Right forelimb (tissue), 1 donor: ENCODE measurements at places on chromosomes 11 and 22.

- no peak for DNase-seq
These were observed 38.4 kb downstream of the NF2 start for GRCh38 chr22:29641700-29642330.

GRCh38 chr11:133082841-133083488 lies 449.3 kb downstream of the OPCML start:
- DNase-seq, result peak; percentile 83

DNA sequence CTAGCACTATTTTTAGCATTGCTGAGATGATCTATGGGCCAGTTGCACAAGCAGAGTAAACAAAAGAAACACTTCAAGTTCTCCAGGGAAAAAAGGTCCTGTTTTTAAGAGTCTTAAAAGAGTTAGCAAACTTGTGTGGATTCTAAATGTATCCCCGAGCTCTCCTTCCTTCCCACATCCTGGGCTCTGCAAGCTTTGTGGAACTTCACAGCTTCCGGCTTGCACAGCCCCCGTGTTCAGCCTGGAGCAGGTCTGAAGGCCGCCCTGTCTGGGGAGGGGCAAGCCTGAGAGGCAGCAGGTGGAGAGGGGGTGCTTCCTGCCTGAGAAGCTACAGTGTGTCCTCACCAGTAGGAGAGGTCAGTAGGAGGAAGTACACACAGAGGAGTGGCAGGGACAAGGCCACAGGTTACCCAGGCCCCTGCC lies 35.1 kb upstream of the SUSD2 start:
- DNase-seq, result peak; percentile 72

GRCh38 chr22:25119609-25120008 lies 80.0 kb upstream of the CRYBB3 start:
- no peak for DNase-seq

- DNase-seq, result no peak
These were observed 491.8 kb upstream of the TENM4 start for GRCh38 chr11:79932612-79933011.

DNA sequence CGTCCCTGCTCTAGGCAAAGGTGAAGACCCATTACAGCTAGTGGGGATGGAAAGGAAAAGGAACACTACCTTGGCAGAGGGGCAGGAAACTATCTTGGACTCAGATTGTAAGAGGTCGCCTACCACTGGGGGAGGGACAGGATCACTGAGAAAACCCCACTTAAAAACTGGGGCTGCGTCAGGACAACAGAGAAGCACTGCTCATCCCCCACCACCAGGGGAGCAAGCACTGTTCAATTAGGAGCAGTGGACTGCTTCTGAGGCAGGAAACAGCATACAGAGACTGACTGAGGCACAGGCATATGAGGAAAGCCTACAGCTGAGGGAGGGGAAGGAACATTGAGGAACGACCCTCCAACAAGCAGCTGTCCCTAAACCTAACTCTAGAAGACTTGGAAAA lies 20.8 kb upstream of the DLAT start:
- no peak for DNase-seq

DNA sequence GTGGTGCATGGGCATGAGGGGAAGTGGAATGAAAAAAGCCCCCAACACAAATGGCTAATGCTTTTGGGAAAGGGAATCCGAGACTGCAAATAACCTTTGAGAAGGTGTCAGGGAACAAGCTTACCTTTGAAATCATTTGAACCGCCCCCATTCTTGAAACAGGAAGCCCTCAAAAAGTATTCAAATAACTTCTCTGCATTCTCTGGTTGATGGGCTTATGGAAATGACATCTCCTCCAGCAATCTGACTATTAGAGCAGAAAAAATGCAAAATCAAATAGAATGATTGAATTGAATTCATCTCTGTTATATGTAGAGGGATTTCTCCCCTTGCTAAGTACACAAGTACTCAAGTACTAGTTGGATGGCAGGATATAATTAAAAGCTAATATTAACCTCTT lies 409.9 kb downstream of the TMEM135 start:
- DNase-seq, result no peak

GRCh38 chr22:22911327-22912134 lies 23.9 kb downstream of the IGLL5 start:
- no peak for DNase-seq

DNA sequence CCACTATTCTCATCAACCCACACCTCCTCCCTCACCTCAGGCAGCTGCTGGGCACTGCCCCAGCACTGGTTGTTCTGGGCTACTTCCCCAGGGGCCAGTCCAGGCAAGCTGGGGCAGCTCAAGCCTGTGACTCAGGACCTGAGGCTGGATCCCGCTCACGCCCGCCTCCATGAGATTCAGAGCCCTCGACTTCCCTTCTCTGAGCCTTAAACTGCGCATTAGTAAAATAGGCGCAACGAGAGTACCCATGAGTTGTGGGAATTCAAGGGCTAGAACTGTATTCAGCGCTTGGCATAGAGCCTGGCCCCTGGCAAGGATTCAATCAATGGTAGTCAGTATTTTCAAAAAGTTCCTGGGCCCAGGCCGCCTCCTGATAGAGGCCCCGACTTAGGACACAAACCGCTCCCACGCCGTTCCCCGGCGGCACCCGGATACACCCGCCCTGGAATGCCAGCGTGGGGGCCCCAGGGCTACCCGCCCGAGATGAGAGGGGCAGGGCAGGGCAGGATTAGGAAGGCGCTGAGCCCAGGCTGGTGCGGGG lies 723 bp upstream of the CD82 start:
- DNase-seq, result no peak

GRCh38 chr11:96168623-96169022 lies 174.4 kb downstream of the MAML2 start:
- DNase-seq, result no peak

- no peak for DNase-seq
These were observed 2.3 kb upstream of the RAD9A start for GRCh38 chr11:67389477-67389876.

DNA sequence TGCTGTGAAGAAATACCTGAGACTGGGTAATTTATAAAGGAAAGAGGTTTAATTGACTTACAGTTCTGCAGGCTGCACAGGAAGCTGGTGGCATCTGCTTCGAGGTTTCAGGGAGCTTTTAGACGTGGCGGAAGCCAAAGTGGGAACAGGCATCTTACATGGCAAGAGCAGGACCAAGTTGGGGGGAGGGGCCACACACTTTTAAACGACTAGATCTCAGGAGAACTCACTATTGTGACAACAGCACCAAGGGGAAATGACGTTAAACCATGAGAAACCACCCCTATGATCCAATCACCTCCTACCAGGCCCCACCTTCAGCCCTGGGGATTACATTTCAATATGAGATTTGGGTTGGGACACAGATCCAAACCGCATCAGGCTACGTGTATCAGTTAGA lies 11.1 kb upstream of the SCGB1D4 start:
- DNase-seq, result no peak
